NCI-H1048 (cell line): ENCODE measurements at places on chromosomes 7 and 10.
A peak's percentile ranks its signal among the peaks of the same experiment; 100 is the strongest.

- DNase-seq = no peak
These were observed 160.0 kb downstream of the PDE1C start for GRCh38 chr7:31910191-31910590.

DNA sequence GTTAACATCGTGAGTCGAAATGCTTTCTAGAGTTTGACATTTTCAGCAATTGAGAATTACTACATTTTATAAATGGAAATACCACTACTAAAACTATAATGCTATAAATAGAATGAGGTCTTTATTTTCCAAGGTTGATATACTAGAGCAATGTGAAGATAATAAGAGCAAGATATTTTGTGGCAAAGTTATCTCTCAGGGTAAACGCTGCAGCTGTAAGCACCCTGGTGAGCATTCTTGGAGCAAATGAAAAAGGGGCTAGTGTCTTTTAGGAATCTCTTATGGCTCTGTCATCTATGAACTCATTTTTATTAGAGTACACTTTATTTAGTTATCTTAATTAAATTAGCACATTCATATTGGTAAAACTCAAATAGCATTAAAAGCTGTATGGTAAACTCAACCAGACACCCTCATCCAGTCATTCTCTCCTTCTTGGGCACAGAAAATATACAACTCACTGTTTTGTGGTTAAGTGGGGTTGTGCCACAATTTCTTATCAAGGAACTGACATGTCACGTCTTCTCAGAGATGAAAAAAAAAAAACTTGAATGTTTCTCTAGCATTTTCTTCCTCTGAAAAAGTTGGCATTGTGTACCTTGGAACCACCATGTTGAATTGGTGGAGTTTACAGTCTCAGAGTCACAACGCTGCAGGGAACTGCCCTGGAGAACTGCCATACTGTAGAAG is 289.5 kb upstream of the PFKP start:
- DNase-seq = no peak

GRCh38 chr7:126608339-126608776 is 644.4 kb downstream of the GRM8 start:
- no peak for DNase-seq

DNA sequence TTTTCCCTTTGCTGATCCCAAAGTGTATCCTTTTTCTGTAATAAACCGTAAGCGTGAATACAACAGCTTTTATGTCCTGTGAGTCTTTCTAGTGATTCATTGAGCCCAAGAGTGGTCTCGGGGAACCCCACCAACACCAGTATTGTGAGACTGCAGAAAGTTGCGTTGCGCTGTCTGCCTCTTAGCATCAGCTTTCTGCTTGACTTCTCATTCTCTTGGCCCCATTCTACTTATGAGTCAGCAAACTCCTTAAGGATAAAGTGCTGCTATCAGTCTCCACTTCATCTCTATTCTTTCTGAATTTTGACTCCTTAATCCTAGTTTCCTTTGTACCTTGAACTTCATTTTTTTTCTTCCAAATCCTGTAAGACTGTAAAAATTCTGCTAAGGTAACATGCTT is 184.3 kb upstream of the MBL2 start:
- no peak for DNase-seq

DNA sequence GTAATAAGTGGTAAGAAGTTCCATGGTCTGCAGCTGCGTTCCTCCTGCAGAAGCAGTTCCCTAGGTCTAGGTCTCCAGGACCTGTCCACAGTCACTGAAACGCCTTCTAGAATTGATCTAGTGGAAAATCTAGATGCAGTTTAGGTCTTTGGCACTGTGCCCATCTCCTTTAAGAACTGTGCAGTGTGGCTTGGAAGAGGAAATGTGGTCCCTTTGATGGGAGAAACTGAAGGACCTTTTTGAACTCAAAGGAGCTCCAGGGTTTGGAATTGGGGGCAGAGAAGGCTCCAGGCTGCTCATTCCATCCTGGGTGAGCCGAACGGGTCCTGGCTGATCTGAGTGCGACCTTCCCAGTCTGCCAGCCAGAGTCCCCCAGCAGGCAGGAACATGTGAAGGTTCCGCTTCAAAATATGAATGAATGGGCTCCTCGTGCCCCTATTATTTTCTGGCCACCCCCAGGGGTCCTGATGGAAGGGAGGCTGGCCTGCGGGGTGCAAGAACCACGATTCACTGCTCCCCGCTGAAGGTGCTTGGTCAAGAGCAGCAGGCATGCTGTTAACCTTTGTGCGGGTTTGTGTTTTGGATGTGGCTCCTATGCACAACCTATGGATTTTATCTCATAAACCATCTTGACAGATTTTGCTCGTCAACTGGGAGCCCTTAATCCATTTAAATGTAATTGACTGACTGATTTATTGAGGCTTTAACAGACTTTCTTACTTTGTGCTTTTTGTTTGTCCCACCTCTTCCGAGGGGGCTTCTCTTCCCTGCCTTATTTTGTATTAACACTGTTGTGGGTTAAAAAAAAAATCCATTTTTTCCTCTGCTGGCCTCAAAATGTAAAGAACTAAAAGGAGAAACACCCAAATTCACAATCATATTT is 36.7 kb downstream of the ZNF467 start:
- no peak for DNase-seq

DNA sequence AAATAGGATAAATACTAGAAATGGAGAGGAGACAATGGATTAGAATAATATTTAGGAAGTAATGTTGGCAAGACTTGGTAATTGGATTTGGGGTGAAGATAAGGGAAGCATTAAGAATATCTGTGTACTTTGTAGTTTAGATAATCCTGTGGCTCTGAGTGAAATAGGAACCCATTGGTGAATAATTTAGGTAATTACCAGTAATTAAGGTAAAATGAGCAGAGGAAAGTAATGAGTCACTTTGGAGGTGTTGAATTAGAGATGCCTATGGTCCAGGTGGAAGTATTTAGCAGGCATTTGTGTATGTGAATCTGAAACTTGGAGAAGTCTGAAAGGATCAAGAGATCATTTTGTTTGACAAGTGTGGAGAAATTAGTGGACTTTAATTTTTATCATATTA is 5.7 kb downstream of the C1GALT1 start:
- DNase-seq = no peak

GRCh38 chr7:110856704-110857103 is 234.2 kb upstream of the LRRN3 start:
- DNase-seq = no peak

- no peak for DNase-seq
These were observed 36.2 kb downstream of the NAMPT start for GRCh38 chr7:106248600-106248999.

GRCh38 chr7:50711271-50712175 is 71.2 kb downstream of the GRB10 start:
- DNase-seq = no peak

DNA sequence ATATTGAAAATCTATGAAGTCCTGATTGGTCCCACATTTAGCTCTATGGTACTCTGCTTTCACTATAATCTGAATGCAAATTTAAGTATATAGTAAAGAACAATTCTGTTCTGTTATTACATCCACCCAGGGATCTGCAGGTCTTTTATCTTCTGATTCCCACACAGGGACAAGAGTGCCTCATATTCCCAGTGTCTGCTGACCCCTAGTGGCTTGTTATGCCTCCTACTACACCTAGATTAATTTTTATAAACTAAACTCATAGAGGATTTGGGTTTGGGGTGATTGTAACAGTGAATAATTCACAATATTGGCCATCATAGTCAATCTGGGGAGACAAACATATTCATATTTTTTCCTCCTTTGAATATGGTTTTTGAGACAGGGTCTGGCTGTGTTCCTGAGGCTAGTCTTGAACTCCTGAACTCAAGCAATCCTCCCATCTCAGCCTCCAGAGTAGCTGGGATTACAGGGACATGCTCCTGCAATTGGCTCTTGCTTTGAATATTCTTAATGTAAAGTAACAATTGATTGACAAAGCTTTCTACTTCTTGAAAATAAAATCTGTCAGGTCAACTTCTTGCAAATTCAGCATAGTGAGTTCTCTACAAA is 282.1 kb downstream of the KCND2 start:
- DNase-seq = peak; percentile 70

DNA sequence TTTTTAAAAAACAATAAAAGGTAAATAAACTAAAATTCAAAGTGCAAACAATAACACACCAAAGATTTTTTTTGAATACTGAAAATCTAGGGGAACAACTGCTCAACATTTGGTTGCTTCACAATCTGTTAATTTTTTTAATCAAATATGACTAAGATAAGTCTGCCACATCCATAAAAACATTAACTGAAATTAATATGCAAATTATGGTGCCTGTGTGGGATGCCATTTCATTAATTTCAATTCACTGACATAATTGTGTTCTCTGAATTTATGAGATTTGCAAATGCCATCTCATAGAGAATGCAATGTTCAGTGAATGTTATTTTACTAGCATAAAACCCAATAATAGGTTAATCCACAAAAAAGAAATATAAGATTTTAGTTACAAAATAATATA is 233.8 kb downstream of the LRRN3 start:
- no peak for DNase-seq

DNA sequence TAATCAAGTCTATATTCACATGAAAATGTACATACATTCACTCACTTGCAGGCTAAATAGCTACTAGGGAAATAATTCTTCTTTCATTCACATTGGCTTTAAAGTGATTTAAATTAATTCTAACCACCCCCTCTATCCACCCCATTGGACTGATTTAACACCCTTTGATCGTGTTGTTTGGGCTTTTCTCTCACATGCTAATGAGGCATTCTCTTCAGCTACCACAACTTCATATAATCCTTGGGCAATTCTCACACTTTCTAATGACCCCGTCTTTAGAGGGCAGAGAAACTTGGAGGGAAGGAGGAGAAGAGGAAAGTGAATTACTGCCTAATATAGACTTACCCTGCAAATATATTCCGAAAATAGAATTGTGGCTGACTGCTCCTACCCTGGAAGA is 24.6 kb downstream of the GRM3 start:
- DNase-seq = no peak

GRCh38 chr10:45154502-45154901 is 153.8 kb downstream of the ZNF22 start:
- no peak for DNase-seq

- no peak for DNase-seq
These were observed 78.0 kb downstream of the WDR37 start for GRCh38 chr10:1134156-1134555.

- DNase-seq = no peak
These were observed 68.5 kb downstream of the MAP3K8 start for GRCh38 chr10:30502266-30503060.

DNA sequence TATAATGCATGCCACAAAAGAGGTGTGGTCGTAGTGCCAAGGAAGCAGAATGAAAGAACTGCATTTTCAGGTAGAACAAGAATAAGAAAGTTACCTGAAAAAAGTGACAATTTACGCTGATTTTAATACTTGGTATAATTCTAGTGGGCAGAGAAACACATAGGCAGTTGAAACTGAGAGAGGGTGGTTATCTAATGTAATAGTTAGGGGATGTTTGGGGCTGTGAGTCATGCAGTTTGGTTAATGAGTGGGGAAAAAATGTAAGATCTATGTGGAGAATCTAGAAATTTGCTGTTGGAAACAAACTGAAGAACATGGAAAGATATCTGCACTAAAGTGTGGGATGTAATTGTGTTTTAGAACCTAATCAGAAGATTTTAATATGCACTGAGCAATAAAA is 33.7 kb downstream of the ZNF37A start:
- no peak for DNase-seq

GRCh38 chr7:16670731-16671344 is 24.9 kb downstream of the BZW2 start:
- no peak for DNase-seq

- no peak for DNase-seq
These were observed 7.5 kb downstream of the NOS3 start for GRCh38 chr7:150998341-150998740.

DNA sequence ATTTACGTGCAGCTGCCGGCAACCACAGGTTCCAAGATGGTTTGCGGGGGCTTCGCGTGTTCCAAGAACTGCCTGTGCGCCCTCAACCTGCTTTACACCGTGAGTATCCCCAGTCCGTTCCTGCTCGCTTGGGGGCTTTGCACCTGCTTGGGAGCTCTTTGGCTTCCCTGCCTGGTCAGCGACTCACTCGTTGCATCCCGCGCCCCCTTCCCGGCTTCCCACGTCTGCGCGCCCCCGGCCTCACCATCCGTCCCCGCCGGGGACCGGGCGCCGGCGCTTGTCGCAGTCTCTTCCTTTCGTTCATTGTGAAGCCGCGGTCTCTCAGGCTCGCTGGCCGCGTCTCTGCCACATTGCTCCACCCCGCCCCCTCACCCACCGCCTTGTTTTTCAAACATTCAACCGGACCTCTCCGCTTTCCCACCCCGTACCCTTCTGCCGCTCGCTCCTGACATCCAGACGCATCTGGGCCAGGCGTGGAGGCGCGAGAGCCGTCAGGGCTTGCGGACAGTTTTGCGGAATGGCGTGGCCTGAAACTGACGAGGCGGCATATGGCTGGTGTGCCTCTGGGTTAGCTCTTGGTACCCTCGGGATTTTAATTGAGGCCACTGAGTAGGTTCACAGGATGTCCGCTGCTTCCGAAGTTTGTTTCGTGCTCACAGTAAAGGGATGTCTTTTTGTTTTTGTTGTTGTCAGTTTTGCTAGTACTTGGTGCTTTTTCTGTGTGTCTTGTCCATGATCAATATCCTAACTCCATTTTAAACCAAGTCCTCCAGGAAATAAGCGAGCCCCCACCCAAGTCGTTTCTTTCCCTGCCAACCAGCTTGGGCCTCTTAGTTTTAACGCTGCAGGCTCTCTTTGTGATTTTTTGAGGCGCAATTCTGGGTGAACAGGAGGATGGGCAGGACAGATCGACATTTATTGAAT is 639 bp downstream of the TSPAN13 start:
- no peak for DNase-seq

DNA sequence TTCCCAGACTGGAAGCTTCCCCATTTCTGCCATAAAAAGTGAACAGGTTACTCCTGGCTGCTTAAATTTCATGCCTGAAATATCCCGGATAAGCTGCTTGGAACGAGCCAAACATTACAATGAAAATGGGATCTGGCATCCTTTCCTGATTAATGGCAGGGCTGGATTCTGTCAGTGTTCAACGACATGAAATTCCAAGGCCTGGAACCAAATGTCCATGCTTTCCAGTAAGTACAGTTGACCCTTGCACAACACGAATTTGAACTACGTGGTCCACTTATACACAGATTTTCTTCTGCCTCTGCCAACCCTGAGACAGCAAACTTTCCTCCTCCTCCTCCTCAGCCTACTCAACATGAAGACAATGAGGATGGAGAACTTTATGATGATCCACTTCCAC is 65.4 kb downstream of the SGMS1 start:
- no peak for DNase-seq

DNA sequence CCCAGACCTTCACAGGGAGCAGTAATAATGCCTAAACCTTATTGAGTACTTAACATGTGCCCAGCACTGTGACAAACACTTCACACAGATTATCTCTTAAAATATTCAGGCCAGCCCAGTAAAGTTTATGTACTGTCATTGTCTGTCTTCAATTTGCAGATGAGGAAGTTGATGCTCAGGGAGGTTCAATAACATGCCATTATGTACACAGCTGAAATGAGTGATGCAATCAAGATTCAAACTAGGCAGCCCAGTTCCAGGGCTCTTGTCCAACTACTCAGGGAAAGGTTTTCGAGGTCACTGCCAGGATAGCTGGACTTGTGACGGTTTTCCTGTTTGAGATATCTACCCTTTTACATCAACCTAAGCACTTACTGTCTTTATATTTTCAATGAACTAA is 56.1 kb downstream of the AUTS2 start:
- no peak for DNase-seq

- no peak for DNase-seq
These were observed 31.8 kb upstream of the GSDME start for GRCh38 chr7:24788961-24789576.

GRCh38 chr10:73398024-73398423 is 15.8 kb downstream of the ANXA7 start:
- no peak for DNase-seq
